Type B pancreatic cell (in vitro differentiated cells): ENCODE measurements at places on chromosomes 11 and 22. TPM values are rescaled to one million over a fixed set of nuclear protein-coding genes. Genes with fewer than 3 reads are reported as not detected.

- H3K4me1 ChIP-seq, result peaks cover 29% of the 10 kb centered on the region
- no peaks in the 10 kb centered on the region for H3K36me3 ChIP-seq
- no peak for DNase-seq
- H3K4me3 ChIP-seq, result no peak overlapping the region
Observed at GRCh38 chr22:19620742-19621371, 93.4 kb upstream of the SEPTIN5 start.

GRCh38 chr11:117037975-117038350 is 60.3 kb downstream of the SIK3 start:
- no peak overlapping the region for H3K27ac ChIP-seq
- no peak for DNase-seq
- H3K27me3 ChIP-seq, result no peaks in the 10 kb centered on the region
- H3K36me3 ChIP-seq, result no peaks in the 10 kb centered on the region

- H3K27ac ChIP-seq, result peak overlapping the region; percentile 17
- no peak for DNase-seq
- H3K27me3 ChIP-seq, result peaks cover 3% of the 10 kb centered on the region
- peaks cover 9% of the 10 kb centered on the region for H3K4me1 ChIP-seq
- no peak overlapping the region for H3K4me3 ChIP-seq
Observed at GRCh38 chr11:65710421-65710820, 1.6 kb upstream of the KAT5 start.

GRCh38 chr22:19047993-19048392 is 74.2 kb downstream of the DGCR2 start:
- H3K4me3 ChIP-seq, result no peak overlapping the region
- no peaks in the 10 kb centered on the region for H3K4me1 ChIP-seq
- H3K27me3 ChIP-seq, result no peaks in the 10 kb centered on the region
- peaks cover 18% of the 10 kb centered on the region for H3K36me3 ChIP-seq
- no peak for DNase-seq

GRCh38 chr22:50326956-50327710 is at the start of gene DENND6B:
Gene DENND6B (minus strand): TSS chr22:50327012. CDS start chr22:50326988, 24 bp downstream.
- H3K4me1 ChIP-seq, result peaks cover 7% of the 10 kb centered on the region
- peak within 1 kb of the TSS; percentile 96 for H3K4me3 ChIP-seq
- peak; percentile 90 for DNase-seq
- H3K36me3 ChIP-seq, result no peaks in the 10 kb centered on the region
- no peaks in the 10 kb centered on the region for H3K27me3 ChIP-seq

GRCh38 chr11:86978247-86978646 is 23.1 kb upstream of the FZD4 start:
- no peak overlapping the region for H3K27ac ChIP-seq
- peaks cover 4% of the 10 kb centered on the region for H3K4me1 ChIP-seq
- H3K27me3 ChIP-seq, result no peaks in the 10 kb centered on the region
- no peaks in the 10 kb centered on the region for H3K36me3 ChIP-seq
- DNase-seq, result no peak

- H3K27me3 ChIP-seq, result no peaks in the 10 kb centered on the region
- peaks cover 40% of the 10 kb centered on the region for H3K36me3 ChIP-seq
- no peak for DNase-seq
- H3K4me1 ChIP-seq, result peaks cover 6% of the 10 kb centered on the region
- no peak overlapping the region for H3K4me3 ChIP-seq
- H3K27ac ChIP-seq, result no peak overlapping the region
Observed at GRCh38 chr22:31871480-31871879, 72.9 kb upstream of the YWHAH start.

DNA sequence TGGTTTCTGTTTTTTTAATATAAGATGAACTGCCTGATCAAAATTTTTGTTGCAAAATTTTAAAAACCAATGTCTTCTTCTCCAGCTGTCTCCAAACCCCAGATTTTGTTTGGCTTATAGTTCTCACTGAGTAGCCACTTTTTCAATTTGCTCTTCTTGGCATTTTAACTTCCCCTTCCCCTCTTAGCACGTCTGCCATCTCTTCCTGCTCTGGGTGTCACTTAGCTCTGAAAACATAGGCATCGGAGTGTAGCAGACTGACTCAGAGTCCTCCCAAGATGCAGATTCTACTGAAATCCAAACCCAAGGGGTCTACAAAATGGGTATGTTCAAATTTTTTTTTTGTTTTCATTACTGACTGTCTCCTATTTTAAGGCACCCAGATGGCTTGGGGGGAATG is 270.3 kb upstream of the KIRREL3 start:
- no peak for DNase-seq
- H3K4me1 ChIP-seq, result no peaks in the 10 kb centered on the region
- H3K27ac ChIP-seq, result no peak overlapping the region
- H3K36me3 ChIP-seq, result no peaks in the 10 kb centered on the region
- peaks cover 8% of the 10 kb centered on the region for H3K27me3 ChIP-seq
- no peak overlapping the region for H3K4me3 ChIP-seq

DNA sequence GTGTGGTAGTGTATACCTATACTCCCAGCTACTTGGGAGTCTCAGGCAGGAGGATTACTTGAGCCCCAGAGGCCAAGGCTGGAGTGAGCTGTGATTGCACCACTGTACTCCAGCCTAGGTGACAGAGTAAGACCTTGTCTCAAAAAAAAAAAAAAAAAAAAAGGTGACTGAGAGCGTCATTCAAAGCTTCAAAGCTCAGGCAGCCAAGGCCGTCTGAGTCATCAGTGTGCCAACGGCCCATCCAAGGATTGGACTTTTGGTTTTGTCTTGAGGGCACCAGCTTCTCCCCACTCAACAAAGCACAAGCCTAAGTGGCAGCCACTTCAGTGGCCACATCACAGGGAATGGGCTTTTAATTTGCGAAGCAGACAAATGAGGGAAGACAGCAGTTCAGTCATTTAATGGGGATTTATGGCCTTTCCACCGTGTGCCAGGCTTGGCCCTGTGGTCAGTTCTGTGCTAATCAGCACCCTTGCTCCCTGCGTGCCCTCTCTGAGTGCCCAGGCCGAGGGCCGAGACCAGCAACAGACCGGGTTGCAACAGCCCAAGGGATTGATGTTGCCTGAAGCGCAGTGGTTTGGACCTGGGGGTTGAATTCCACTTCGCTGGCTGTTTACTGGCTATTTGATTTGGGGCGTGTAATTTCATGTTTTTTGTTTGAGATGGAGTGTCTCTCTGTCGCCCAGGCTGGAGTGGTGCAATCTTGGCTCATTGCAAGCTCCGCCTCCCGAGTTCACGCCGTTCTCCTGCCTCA is 30.2 kb upstream of the CRYBB3 start:
- peaks cover 25% of the 10 kb centered on the region for H3K4me1 ChIP-seq
- H3K36me3 ChIP-seq, result no peaks in the 10 kb centered on the region
- H3K4me3 ChIP-seq, result no peak overlapping the region
- no peak overlapping the region for H3K27ac ChIP-seq
- no peaks in the 10 kb centered on the region for H3K27me3 ChIP-seq

DNA sequence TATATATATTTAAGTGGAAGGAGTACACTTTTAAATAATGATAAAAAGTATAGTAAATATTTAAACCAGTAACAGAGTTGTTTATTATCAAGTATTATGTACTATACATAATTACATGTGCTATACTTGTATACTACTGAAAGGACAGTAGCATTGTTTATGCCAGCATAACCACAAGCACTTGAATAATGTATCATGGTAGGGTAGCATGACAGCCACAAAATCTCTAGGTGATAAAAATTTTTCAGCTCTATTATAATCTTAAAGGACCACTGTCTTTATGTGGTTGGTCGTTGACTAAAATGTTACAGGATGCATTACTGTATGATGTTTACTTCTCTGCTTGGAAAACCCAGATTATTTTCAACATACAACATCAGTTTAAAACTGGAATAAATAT is 349.2 kb downstream of the CASP12 start:
- H3K4me1 ChIP-seq, result no peaks in the 10 kb centered on the region
- no peaks in the 10 kb centered on the region for H3K27me3 ChIP-seq
- H3K4me3 ChIP-seq, result no peak overlapping the region
- no peaks in the 10 kb centered on the region for H3K36me3 ChIP-seq
- no peak overlapping the region for H3K27ac ChIP-seq

GRCh38 chr22:21727768-21728167 is 7.8 kb downstream of the YPEL1 start:
- no peaks in the 10 kb centered on the region for H3K27me3 ChIP-seq
- peaks cover 7% of the 10 kb centered on the region for H3K4me1 ChIP-seq
- no peak overlapping the region for H3K27ac ChIP-seq
- H3K36me3 ChIP-seq, result no peaks in the 10 kb centered on the region
- no peak overlapping the region for H3K4me3 ChIP-seq
- no peak for DNase-seq

DNA sequence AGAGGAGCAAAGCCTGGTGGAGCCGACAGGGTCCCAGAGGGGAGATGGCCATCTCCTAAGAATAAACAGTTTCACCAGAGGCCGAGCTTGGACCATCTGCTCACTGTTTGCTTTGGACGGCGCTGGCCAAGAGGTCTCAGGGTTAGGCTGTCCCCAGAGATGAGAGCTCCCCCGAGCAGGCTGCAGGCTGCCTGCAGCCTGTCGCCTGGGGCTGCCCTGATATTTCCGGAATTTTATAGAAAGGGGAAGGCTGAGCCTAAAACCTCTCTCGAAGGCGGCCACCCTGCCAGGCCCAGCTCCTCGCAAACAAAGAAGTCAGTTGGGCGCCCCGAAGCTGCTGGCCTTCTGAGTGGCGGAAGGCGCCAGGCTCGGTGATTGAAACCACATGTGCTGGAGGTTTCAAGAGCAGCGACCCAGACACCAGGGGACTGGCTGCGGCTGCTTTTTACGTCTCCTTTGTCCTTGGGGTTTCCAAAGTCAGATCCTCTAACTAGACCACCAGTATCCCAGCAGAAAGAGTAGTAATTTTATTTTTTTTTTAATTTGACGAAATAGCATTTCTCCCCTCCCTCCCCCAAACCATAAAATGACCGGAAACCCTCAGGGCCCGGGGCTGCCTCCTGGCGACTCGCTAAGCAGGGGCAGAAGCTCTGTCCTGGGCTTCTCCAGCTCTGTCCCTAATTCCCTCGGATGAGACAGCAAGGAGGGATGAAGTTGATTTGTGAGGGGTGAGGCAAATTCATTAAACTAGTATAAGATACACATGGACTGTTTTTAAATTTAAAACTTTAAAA is 57.4 kb downstream of the CLMP start:
- peak; percentile 81 for DNase-seq
- H3K4me3 ChIP-seq, result peak overlapping the region; percentile 79
- peak overlapping the region; percentile 86 for H3K27ac ChIP-seq
- H3K36me3 ChIP-seq, result peaks cover 4% of the 10 kb centered on the region
- peaks cover 31% of the 10 kb centered on the region for H3K4me1 ChIP-seq

- peaks cover 10% of the 10 kb centered on the region for H3K36me3 ChIP-seq
- H3K4me1 ChIP-seq, result peaks cover 71% of the 10 kb centered on the region
- peak overlapping the region; percentile 63 for H3K27ac ChIP-seq
- no peaks in the 10 kb centered on the region for H3K27me3 ChIP-seq
- H3K4me3 ChIP-seq, result peak overlapping the region; percentile 8
Observed at GRCh38 chr22:42955848-42956247, 59.1 kb downstream of the PACSIN2 start.

The NRXN2 gene
- 12.7 and 22.1 TPM in 2 replicates for total RNA-seq

The MMP11 gene
- 17.8 and 31.6 TPM in 2 replicates for total RNA-seq

The HORMAD2 gene
- total RNA-seq, result 0.43 TPM in 1 of 2 replicates, not detected in the other

The CALCA gene
- 0.86 and 1.2 TPM in 2 replicates for total RNA-seq

The OR10A2 gene
- not detected in 2 replicates for total RNA-seq

The SMDT1 gene
- total RNA-seq, result 80.6 and 102 TPM in 2 replicates

The ACRV1 gene
- total RNA-seq, result not detected in 2 replicates

The OR8D4 gene
- not detected in 2 replicates for total RNA-seq

The TMEM45B gene
- 28.2 and 34.0 TPM in 2 replicates for total RNA-seq

The PANX3 gene
- total RNA-seq, result 0.17 TPM in 1 of 2 replicates, not detected in the other
